Effector memory CD8-positive, alpha-beta T cell (primary cell): ENCODE measurements at places on chromosomes 7 and 10.
A peak's percentile ranks its signal among the peaks of the same experiment; 100 is the strongest.

DNA sequence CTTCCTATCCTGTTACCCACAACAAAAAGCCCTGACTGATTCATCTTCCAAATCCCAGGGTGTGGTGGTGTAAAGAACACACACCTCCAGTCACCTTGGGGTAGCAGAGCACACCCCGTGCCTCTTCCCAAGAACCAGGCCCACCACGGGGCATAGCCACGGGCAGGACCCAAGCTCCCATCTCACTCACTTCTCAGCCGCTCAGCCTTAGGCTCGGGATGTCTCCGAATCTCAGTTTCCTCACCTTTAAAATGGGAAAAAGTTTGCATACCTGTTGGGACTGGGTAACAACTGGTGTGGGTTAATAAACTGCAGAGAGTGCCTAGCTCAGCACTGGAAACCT lies 139.0 kb downstream of the FGFR2 start:
- H3K36me3 ChIP-seq: no peaks in the 10 kb centered on the region
- no peak overlapping the region for H3K4me3 ChIP-seq
- peaks cover 1% of the 10 kb centered on the region for H3K4me1 ChIP-seq
- H3K27me3 ChIP-seq: peaks cover 6% of the 10 kb centered on the region

DNA sequence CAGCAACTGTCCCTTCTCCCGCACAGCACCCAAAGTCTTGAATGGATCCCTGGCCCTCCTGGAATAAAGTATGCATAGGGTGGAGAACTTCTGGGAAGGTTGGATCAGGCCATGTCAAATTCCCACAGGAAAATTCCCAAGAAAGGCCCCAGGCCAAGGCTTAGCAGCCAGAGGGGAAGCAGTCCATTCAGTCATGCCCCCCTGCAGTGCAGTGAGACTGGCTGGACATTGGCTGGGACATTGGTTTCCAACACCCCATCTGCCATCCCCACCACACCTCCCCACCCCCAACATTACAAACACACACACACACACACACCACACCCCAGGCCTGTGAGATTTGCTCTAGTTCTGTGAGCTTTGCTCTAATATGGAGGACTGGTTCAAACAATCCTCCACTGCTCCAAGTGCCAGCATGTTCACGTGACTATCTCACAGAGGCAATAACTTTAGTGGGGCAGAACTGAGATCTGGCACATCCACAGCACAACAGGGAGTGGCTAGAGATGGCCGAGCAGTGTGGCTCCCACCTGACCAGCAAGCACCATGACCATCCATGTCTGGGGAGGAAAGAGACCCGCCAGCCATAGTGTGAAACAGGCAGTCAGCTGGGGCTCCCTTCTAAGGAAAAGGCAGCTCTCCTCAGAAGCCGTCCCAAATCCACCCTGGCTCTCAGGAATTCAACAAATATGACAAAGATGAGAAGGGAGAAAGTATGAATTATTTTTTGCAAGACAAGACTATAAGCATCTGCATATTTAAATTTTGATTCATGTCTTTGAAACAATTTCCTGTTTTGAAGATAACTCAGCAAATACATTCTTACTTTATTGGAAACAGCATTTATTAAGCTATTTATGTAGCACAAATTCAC lies 6.7 kb upstream of the FAM170B start:
- peaks cover 14% of the 10 kb centered on the region for H3K27me3 ChIP-seq
- H3K4me1 ChIP-seq: peaks cover 5% of the 10 kb centered on the region
- H3K36me3 ChIP-seq: peaks cover 3% of the 10 kb centered on the region
- H3K27ac ChIP-seq: no peak overlapping the region
- H3K4me3 ChIP-seq: no peak overlapping the region

- peaks cover 11% of the 10 kb centered on the region for H3K4me1 ChIP-seq
- no peak overlapping the region for H3K27ac ChIP-seq
- no peak for DNase-seq
These were observed 24.0 kb upstream of the PAPSS2 start for GRCh38 chr10:87635498-87636312.

- peaks cover 63% of the 10 kb centered on the region for H3K36me3 ChIP-seq
- H3K27me3 ChIP-seq: no peaks in the 10 kb centered on the region
- DNase-seq: no peak
- H3K4me1 ChIP-seq: peaks cover 63% of the 10 kb centered on the region
These were observed 9.7 kb downstream of the EIF4H start for GRCh38 chr7:74183653-74184450.

GRCh38 chr10:26439406-26440087 lies 1.4 kb downstream of the APBB1IP start:
- no peaks in the 10 kb centered on the region for H3K27me3 ChIP-seq
- no peak for DNase-seq
- peak overlapping the region; percentile 81 for H3K4me3 ChIP-seq
- H3K4me1 ChIP-seq: peaks cover 45% of the 10 kb centered on the region
- peak overlapping the region; percentile 92 for H3K27ac ChIP-seq
- peaks cover 29% of the 10 kb centered on the region for H3K36me3 ChIP-seq

GRCh38 chr10:17841050-17841449 lies 31.9 kb downstream of the MRC1 start:
- DNase-seq: no peak
- H3K27me3 ChIP-seq: peaks cover 25% of the 10 kb centered on the region
- H3K4me3 ChIP-seq: no peak overlapping the region
- H3K27ac ChIP-seq: no peak overlapping the region
- no peaks in the 10 kb centered on the region for H3K4me1 ChIP-seq

DNA sequence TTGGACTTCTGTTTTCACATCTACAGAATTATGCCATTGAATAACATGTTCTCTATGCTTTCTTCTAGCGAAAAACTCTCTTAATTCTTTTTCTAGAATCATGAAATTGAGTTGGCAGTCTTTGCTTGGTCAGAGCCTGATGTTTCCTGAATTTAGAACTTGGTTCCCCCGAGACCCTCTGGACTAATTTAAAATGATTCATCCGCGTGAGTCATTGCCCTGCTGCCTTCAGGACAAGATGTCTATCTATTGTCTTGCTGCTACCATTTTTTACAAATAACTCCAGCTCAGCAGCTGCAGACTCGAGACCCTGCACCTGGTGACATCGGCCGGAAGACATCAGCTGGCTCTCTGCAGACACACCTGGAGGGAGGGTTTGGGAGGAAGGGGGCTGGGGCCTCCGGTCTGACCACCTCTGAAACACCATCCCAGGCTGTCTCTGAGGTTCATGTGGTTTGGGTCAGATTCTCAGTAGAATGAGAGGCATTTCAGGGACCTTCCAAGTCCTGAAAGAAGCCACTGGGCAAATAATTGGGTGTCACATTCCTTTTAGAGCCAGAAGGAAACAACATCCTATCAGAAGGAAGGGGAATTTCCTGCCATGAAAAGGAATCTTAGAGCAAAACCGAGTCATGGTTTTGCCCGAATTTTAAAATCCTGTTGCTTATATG lies 20.9 kb upstream of the KLF6 start:
- H3K4me1 ChIP-seq: peaks cover 72% of the 10 kb centered on the region
- H3K36me3 ChIP-seq: peaks cover 66% of the 10 kb centered on the region
- H3K27ac ChIP-seq: no peak overlapping the region
- H3K27me3 ChIP-seq: no peaks in the 10 kb centered on the region
- DNase-seq: peak; percentile 32

DNA sequence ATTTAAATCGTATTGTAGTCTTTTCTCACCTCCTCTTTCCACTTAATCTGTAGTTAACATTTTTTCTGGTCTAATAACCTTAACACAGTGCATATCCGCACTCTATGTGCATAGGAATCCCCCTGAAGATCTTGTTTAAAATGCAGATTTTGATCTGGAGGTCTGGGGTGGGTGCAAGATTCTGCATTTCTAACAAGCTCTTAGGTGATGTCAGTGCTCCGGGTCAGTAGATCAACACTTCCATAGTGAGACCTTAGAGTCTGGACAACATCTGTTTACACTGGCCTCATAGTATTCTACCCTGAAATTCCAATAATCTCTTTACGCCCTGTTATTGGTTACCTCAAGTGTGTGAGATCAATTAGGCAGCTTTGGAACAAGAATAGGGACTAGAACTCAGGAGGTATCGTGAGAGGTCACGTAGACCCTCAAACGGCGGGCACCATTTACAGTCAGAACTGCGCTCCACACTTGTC lies 434 bp upstream of the PLEKHA8 start:
- peaks cover 13% of the 10 kb centered on the region for H3K36me3 ChIP-seq
- H3K27ac ChIP-seq: peak overlapping the region; percentile 91
- H3K4me3 ChIP-seq: no peak overlapping the region
- DNase-seq: no peak
- no peaks in the 10 kb centered on the region for H3K27me3 ChIP-seq

- no peaks in the 10 kb centered on the region for H3K27me3 ChIP-seq
- H3K36me3 ChIP-seq: no peaks in the 10 kb centered on the region
- no peak for DNase-seq
- H3K4me3 ChIP-seq: no peak overlapping the region
- no peak overlapping the region for H3K27ac ChIP-seq
These were observed 331.1 kb downstream of the KIF20B start for GRCh38 chr10:90032519-90032918.

DNA sequence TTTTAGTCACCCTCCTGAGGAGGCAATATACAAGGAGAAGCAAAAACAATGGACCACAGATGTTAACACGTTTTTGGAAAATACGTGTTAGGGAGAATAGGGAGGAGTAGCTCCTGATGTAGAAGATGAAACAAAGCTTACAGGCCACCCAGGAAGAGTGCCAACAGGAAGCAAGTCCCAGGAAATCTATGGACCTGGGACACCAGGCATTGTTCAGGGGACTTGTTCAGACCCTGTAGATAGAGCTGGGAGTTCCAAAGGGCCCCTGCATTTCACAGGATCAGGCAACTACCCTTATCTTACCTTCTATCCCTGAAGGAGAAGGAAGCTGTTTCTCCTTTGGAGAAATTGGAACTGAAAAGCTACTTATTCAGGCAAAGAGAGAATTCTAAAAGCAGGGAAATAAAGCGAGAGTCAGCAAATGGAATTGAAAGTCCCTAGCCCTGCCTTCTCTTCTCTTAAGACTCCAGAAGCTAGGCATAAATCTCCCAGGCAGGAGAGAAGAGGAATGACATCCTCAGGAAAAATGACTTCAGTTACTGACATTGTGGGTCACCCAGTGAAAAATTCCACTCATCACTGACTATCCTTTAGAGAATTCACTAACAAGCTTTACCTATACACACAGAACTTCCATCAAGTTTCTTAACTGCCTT lies 77.7 kb upstream of the FAM3C start:
- no peak overlapping the region for H3K4me3 ChIP-seq
- H3K27me3 ChIP-seq: no peaks in the 10 kb centered on the region
- no peaks in the 10 kb centered on the region for H3K4me1 ChIP-seq
- DNase-seq: no peak

GRCh38 chr10:114631090-114631665 lies 26.9 kb downstream of the ABLIM1 start:
- no peak overlapping the region for H3K27ac ChIP-seq
- peak overlapping the region; percentile 87 for H3K4me3 ChIP-seq
- no peaks in the 10 kb centered on the region for H3K36me3 ChIP-seq

DNA sequence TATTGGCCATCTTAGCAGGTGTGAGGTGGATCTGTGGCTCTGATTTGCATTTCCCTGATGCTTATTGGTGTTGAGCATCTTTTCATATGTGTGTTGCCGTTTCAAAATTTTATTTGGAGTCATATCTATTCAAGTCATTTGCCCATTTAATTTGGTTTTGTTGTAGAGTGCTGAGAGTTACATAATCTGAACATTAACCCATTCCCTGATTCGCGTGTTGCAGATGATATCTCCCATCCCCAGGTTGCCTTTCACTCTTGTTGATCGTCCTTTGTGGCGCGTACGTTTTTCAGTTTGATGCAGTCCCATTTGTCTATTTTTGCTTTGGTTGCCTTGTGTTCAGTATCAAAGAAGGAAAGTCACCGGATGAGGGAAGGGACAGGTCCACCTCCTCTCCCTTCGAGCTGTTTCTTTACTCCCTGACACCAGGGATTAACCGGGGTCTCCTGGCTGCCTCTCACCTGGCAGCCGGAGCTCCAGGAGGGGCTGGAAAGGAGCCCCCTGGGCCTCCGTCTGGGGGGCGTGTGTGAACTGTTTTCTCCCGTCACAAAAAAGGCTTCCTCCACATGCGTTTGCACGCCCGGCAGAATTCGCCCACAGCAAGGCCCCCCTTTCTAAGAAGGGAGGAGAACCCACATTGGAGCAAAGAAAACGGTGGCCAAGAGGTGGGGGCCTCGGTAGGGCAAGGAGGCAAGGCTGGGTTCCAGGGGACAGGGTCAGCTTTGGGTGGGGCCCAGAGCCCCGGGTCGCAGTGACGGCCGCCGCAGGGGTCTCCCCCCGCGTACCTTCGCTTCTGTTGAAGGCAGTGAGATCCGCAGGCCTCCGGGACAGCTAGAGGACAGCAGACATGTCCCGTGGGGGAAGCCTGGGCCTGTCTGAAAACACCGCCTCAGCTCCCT lies 8.3 kb downstream of the MNX1 start:
- peaks cover 10% of the 10 kb centered on the region for H3K4me1 ChIP-seq
- peaks cover 75% of the 10 kb centered on the region for H3K27me3 ChIP-seq
- H3K4me3 ChIP-seq: peak overlapping the region; percentile 63
- no peak overlapping the region for H3K27ac ChIP-seq
- H3K36me3 ChIP-seq: peaks cover 6% of the 10 kb centered on the region

DNA sequence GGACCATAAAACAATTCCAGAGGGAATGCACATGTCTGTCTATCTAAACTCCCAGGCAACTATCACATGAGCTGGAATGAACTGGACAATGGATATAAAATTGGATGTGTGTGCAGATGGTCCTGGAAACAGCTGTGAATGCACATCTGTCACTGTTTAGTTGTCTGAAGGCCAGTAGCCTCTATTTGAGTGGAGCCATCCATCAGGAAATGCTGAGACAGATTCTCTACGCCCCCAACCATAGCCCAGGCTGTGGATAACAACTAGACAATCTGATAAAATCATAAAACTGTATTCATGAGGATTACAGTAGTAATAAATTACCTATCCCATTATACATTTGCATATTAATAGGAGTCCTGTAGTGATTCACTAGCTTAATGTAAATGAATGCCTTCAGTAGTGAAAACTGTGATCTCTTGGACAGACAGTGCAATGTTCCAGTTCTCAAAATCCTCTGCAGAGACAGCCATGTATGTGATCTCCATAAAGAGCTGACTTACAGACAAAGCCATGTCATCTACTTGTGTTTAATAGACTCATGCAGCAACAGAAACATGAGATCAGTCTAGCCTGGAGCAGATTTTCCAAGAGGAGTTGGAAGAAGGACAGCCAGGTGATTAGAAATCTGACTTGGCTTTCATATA lies 907.6 kb downstream of the KCNMA1 start:
- H3K27me3 ChIP-seq: no peaks in the 10 kb centered on the region
- no peak overlapping the region for H3K4me3 ChIP-seq
- no peak for DNase-seq
- no peaks in the 10 kb centered on the region for H3K36me3 ChIP-seq
- no peaks in the 10 kb centered on the region for H3K4me1 ChIP-seq

- DNase-seq: no peak
- peak overlapping the region; percentile 100 for H3K27ac ChIP-seq
- peak overlapping the region; percentile 100 for H3K4me3 ChIP-seq
- peaks cover 73% of the 10 kb centered on the region for H3K4me1 ChIP-seq
These were observed 6.9 kb downstream of the KLF6 start for GRCh38 chr10:3777981-3778691.

GRCh38 chr7:71148098-71148497 lies 16.2 kb downstream of the GALNT17 start:
- peaks cover 3% of the 10 kb centered on the region for H3K36me3 ChIP-seq
- no peak for DNase-seq
- H3K4me3 ChIP-seq: no peak overlapping the region
- H3K27me3 ChIP-seq: no peaks in the 10 kb centered on the region
- H3K27ac ChIP-seq: no peak overlapping the region

- no peaks in the 10 kb centered on the region for H3K27me3 ChIP-seq
- H3K27ac ChIP-seq: no peak overlapping the region
- peaks cover 4% of the 10 kb centered on the region for H3K36me3 ChIP-seq
These were observed 5.5 kb downstream of the LHPP start for GRCh38 chr10:124467165-124467564.
